ENCODE measurements at places on chromosomes 12 and 14.

DNA sequence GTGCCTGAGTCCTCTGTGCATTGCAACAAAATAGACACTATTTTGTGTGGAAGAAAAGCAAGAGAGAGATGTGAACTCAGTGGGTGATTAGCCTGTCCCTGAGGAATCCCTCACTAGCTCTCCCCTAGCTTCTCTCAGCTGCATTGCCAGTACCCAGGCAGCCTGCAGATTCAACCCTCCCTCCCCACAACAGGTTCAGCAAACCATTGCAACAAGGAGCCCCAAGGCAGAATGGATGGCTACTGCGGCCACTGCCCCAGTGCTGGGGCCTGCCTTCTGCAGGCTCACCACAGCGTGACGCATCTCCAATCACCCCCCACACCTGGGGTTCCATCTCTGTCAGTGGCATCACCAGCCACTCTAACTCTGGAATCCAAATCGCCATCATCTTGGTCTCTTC lies 2.3 kb downstream of the CRACR2A start:
- peaks cover 4% of the 10 kb centered on the region for H3K36me3 ChIP-seq
- H3K27me3 ChIP-seq, result peaks cover 7% of the 10 kb centered on the region

- H3K36me3 ChIP-seq, result no peaks in the 10 kb centered on the region
- H3K27me3 ChIP-seq, result peaks cover 3% of the 10 kb centered on the region
- no peak for DNase-seq
- H3K27ac ChIP-seq, result no peak overlapping the region
- peaks cover 4% of the 10 kb centered on the region for H3K4me1 ChIP-seq
Observed at GRCh38 chr12:111401167-111401605, 4.5 kb upstream of the SH2B3 start.

DNA sequence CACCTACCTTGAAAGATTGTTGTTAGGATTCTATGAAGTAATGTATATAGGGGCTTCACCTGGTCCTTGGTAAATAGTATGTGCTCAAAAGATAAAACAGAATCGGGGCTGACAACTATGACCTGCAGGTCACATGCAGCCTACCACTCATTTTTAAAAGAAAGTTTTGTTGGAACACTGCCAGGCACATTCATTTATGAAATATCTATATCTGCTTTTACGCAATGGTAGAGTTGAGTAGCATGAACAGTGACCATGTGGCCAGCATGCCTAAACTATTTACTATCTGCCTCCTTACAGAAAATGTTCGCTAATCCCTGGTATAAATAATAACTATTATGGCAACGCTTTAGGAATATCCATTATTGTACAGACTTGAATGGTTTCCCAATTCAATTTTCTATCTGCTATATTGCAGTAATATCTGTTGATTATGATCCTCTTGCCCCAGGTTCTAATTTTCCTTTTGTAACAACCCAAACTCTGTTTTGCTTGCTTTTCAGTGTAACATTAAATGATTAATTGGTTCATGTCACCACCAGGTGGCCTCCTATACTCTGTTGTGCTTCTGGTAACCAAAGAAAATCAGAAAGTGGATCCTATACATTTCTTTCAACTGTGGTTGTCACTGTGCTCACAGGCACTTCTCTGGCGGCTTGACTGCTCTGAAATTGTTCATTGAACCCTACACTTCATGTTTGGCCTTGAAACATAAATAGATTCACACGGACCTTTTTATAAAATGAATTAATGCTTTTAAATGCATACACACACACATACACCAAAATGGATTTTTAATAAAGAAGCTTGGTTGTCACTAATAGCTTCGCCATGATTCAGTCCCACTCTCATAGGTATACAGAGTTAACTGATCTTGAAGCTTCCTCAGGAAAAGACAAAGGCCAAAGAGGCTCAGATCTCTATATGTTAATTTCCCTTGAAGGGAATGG lies 227.7 kb upstream of the NPAS3 start:
- peaks cover 12% of the 10 kb centered on the region for H3K27me3 ChIP-seq
- H3K36me3 ChIP-seq, result no peaks in the 10 kb centered on the region
- H3K4me3 ChIP-seq, result peak overlapping the region; percentile 39
- no peak overlapping the region for H3K27ac ChIP-seq

DNA sequence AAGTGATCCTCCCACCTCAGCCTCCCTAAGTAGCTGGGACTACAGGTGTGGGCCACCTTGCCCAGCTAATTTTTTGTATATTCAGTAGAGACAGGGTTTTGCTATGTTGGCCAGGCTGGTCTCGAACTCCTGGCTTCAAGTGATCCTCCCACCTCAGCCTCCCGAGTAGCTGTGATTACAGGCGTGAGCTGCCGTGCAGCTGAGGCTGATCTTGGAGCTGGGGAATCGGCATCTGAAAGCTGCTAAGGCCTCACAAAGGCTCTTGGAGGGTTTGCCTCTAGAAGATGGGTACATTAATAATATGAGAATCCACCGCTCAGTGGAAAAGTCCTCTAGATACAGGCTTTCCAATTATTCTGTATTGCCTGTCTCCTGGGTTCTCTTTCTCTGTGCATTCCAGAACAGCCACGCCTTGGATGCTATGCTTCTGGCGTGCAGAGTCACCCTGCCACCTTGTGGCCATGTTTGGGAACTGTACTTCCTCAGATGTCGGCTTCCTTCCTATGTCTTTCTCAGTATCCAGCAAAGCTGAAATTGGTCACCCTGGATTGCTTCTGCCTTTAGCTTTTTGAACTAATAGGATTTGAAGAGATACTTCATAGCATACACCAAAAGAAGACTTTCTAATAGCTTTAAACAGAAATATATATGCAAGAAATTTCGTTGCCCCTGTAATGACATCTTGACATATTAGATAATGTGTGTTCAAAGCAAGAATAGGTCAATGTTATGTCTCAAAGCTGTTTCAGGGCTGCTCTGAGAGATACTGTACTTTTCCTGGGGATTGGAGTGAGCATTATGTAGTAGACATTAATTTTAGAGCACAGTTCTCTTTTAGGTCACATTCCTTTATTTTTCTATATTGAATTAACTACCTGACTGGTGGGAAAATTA lies 75.4 kb downstream of the SNAPC1 start:
- no peak overlapping the region for H3K4me3 ChIP-seq
- no peaks in the 10 kb centered on the region for H3K4me1 ChIP-seq

- no peaks in the 10 kb centered on the region for H3K27me3 ChIP-seq
- no peak overlapping the region for H3K4me3 ChIP-seq
- no peak overlapping the region for H3K27ac ChIP-seq
- DNase-seq, result no peak
- H3K36me3 ChIP-seq, result no peaks in the 10 kb centered on the region
- H3K4me1 ChIP-seq, result peaks cover 4% of the 10 kb centered on the region
Observed at GRCh38 chr12:91119089-91119488, 7.8 kb upstream of the LUM start.

DNA sequence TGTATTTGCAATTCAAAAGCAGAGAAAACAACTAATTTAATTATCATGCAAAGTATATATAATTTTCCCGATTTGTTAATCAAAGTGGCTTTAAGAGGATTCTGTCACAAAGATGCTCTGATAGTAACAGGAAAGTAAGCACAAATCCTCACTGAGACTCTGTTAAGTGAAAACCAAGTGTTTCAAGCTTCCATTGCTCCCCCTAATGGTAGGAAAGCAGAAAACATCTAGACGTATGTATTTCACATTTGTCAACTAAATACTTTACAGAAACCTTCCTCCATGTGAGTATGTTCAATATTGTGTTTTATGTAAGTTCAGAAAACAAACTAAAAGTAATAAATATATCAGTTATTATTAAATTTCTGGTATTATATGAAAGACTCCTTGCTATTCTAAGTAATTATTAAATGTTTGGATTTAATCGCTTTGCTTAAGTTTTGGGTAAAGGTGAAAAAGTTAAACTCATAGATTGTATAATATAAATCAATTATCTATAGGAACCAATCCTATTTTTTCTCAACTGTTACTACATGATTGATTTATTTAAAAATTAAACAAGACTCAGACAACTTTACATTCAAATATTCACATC lies 1.5 kb upstream of the NTS start:
- H3K27me3 ChIP-seq, result no peaks in the 10 kb centered on the region
- no peak overlapping the region for H3K27ac ChIP-seq
- H3K4me1 ChIP-seq, result peaks cover 2% of the 10 kb centered on the region
- no peaks in the 10 kb centered on the region for H3K36me3 ChIP-seq
- no peak for DNase-seq
- no peak overlapping the region for H3K4me3 ChIP-seq

- no peak overlapping the region for H3K27ac ChIP-seq
- H3K27me3 ChIP-seq, result peaks cover 5% of the 10 kb centered on the region
- DNase-seq, result no peak
Observed at GRCh38 chr14:99147366-99147740, 124.6 kb downstream of the BCL11B start.

DNA sequence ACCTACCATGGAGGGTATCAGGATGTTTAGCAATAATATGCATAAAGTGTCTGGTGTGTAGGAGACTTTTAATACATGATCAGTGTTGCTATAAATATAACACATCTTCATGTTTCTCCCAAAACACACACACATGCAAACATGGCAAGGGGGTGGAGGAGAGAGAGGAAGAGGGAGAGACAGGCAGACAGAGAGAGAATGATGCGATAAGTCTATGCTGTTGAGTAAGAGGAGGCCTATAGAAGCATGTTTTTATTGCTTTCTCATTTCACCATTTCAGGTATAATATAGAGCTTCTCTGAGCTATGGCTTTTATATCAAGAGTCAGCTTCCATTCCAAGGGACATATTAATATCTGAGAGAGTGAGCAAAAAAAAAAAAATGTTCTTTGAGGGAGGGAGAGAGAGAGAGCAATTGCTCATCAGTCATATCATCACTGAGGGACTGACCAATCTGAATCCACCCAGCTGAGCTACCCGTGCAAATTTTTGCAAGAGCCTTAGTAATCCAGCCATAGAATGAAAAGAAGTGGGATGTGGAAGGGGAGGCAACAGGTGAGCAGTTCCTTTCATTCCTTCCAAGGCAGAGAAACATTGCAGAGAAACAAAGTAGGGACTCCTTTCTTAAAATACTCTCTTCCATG lies 54.8 kb upstream of the RASSF8 start:
- no peak overlapping the region for H3K4me3 ChIP-seq
- no peak for DNase-seq
- no peaks in the 10 kb centered on the region for H3K27me3 ChIP-seq
- H3K36me3 ChIP-seq, result no peaks in the 10 kb centered on the region
- no peak overlapping the region for H3K27ac ChIP-seq

DNA sequence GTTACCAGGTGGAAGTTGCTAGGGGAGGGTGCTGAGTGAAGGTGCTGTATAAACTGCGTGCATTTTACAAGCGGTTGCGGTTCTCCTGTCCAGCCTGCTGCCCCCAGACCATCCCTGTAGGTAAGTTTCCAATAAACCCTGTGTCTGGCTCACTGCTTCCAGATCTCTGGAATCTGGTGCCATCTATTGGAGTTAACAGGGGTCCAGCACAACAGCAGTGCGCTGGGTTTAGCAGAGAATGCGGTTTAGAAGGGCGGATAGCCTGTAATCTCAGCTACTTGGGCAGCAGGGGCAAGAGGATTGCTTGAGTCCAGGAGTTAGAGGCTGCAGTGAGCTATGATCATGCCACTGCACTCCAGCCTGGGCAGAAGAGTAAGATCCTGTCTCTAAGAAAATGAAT lies 4.9 kb downstream of the AACS start:
- no peaks in the 10 kb centered on the region for H3K36me3 ChIP-seq
- H3K27me3 ChIP-seq, result peaks cover 8% of the 10 kb centered on the region
- no peak overlapping the region for H3K27ac ChIP-seq
- H3K4me3 ChIP-seq, result no peak overlapping the region
- peaks cover 16% of the 10 kb centered on the region for H3K4me1 ChIP-seq

DNA sequence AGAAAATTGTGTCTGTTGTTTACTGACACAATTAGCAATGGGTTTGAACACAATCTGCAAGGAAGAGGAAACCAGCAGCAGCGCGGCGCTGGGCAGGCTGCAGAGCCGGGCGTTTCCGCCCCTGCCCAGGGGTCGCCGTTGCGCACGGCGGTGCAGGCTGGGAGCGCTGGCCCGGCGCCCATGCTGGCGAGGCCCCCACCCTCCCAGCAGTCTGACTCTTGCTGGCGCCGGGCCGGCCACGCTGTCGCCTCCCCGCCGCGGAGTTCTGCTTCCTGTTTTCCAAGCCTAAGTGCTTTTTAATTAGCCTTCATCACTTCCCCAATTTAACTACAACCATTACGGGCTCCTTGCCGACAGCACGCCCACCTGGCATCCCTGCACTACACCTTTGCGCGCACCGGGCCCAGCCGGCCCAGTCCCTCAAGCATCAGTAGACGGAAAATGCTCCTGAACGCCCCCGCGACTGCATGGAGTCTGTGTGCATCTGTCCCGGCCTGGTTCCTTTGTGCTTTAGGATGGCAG lies 212.1 kb downstream of the GXYLT1 start:
- H3K27me3 ChIP-seq, result peaks cover 7% of the 10 kb centered on the region
- DNase-seq, result peak; percentile 79
- H3K4me1 ChIP-seq, result peaks cover 10% of the 10 kb centered on the region
- H3K4me3 ChIP-seq, result peak overlapping the region; percentile 93

GRCh38 chr14:36996133-36996856 lies 176.1 kb downstream of the SLC25A21 start:
- no peaks in the 10 kb centered on the region for H3K27me3 ChIP-seq
- no peaks in the 10 kb centered on the region for H3K4me1 ChIP-seq
- no peaks in the 10 kb centered on the region for H3K36me3 ChIP-seq

DNA sequence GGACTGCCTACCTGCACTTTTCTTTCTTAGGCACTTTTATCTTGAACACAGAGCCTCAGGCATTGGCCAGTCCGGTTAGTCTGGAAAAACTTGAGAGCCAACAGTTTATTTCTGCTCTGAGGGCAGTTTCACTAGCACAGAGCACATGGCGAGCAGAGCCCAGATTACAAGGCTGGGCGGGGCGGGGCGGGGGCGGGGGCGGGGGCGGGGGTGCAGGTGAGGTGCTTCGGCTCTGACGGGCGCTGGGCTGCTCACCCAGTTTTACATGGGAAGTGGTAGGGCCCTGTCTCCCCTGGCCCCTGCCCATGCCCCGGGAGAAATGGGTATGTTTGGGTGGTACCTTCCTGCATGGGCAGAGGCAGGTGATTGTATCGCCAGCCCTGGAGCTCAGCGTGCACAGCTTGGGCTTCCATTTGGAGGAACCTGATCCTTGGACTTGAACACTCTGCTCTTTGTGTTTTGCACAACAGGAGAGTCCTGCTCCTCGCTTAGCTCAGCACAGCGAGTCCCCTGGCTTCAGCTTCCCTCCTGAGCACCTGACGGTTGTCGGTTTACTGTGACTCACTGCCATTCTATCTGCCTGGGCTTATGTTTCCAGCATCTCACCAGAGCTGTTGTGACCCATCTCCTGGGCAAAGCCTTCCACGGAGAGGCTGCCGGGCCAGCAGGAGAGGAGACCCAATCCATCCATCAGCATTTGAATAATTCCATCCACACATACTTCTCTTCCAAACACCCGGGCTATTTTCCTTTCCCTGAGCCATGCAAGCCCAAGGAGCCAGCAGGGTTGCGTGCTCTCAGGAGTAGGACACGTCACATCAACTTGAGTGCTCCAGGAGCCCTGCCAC lies 108.5 kb downstream of the ARF6 start:
- peaks cover 1% of the 10 kb centered on the region for H3K27me3 ChIP-seq
- peaks cover 22% of the 10 kb centered on the region for H3K4me1 ChIP-seq
- no peak overlapping the region for H3K27ac ChIP-seq

DNA sequence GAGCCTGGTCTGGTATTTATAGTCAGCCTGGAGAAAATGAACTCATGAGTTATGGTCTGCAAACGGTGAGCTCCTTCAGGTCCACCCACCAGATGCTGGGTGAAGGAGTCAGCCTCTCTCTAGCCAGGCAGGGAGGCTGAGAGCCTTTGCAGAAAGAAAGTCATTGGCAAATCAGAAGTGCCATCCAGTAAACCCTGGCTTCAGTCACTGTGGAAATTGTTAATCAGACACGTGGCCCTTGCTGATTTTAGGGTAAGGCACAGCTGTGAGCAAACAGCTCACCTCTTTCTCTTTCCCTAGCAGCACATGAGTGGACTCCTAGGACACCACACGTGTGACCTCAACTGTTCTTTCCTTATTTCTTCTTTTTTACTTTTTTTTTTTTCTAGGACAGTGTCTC lies 44.9 kb downstream of the CHST11 start:
- no peaks in the 10 kb centered on the region for H3K36me3 ChIP-seq
- H3K4me3 ChIP-seq, result no peak overlapping the region
- H3K27me3 ChIP-seq, result peaks cover 2% of the 10 kb centered on the region
- H3K4me1 ChIP-seq, result peaks cover 17% of the 10 kb centered on the region
- DNase-seq, result no peak
